ENCODE measurements at places on chromosomes 13 and 19.

DNA sequence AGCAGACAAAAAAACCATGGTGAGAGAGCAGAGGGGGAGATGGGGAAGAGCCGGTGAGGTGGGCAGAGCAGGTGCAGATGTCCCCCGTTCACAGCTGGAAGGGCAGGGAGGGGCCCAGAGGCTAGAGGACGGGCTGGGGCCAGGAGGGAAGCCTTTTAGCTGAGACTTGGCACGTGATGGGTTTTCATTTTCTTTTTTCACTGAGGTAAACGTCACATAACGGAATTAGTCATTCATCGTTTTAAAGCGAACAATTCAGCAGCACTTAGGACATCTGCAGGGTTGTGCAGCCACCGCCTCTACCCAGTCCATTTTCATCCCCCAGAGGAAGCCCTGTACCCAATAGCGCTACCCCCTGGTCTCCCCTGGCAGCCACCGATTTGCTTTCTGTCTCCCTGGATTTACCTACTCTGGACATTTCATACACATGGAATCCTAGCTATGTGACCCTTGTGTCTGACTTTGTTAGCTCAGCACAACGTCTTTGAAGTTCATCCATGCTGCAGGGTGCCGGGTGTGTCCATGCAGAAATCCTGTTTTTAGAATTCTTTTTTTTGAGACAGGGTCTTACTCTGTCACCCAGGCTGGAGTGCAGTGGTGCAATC lies 16.0 kb upstream of the EMC10 start:
- DNase-seq, result peak; percentile 73

DNA sequence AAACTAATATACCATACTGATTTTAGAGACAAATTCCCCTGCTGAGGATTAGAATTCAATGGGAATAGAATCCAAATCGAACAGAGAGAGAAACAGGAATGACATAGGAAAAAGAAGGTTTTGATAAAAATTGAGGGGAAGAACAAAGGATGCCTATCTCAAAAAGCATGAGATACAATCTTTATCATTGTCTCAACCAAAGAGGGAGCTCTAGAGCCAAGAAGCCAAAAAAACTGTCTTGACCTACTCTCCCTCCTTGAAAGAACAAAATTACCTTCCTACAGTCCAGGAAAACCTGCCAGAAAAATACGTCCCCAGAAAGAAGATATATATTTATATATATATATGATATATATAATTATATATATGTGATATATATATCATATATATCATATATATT lies 39.2 kb upstream of the MIR17HG start:
- no peak for DNase-seq

GRCh38 chr13:46181840-46182490 lies at the start of gene LCP1:
TSS of gene LCP1 (minus strand) at chr13:46182177. CDS start at chr13:46159662, 22,515 bp downstream.
- no peak for DNase-seq

DNA sequence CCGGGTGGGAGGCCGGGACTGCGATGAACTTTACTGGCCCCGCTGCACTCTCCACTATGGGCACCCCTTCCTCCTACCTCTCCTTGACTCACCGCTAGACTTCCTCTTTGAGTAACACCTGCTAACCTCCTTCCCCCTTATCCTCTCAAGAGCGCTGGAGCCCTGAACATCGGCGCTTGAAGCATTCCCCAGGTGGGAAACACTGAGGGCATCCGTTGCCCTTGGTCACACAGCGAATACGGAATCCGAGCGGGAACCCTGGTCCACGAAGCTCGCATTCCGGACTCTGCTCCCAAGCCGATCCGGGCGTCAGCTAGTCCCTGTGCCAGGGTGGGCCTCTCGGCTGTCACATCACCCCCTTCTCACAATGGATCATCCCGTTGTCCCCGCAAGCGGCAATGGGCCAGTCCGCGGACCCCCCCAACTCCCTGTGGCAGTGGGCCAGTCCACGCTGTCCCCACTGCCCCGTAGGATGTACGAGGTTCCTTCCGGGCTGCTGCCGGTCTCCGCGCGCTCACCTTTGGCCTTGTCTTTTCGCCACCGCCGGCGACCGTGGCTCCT lies 4.2 kb downstream of the LIPE start:
- DNase-seq, result no peak

GRCh38 chr13:70812481-70812880 lies 704.2 kb upstream of the KLHL1 start:
- DNase-seq, result no peak

GRCh38 chr13:43291287-43292060 lies 268.1 kb downstream of the DNAJC15 start:
- no peak for DNase-seq

- DNase-seq, result no peak
Measured at GRCh38 chr13:89846926-89847585, 1500.4 kb upstream of the MIR17HG start.

GRCh38 chr13:84366506-84366905 lies 484.2 kb upstream of the SLITRK1 start:
- DNase-seq, result peak; percentile 11

DNA sequence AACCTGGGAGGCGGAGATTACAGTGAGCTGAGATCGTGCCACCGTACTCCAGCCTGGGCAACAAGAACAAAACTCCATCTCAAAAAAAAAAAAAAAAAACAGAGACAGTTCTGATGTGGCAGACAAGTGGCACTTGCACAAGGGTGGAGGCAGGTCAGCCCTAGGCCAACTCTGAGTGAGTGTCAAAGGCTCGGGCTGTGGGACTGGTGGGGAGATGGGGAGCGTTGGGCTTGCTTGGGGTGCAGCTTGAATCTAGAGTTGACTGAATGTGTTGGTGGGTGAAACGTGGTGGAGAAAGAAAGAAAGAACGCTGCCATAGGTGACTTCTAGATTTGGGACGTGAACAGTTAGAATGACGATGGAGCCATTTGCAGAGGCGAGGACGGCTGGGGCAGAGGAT lies 121.3 kb upstream of the SPACA7 start:
- no peak for DNase-seq

DNA sequence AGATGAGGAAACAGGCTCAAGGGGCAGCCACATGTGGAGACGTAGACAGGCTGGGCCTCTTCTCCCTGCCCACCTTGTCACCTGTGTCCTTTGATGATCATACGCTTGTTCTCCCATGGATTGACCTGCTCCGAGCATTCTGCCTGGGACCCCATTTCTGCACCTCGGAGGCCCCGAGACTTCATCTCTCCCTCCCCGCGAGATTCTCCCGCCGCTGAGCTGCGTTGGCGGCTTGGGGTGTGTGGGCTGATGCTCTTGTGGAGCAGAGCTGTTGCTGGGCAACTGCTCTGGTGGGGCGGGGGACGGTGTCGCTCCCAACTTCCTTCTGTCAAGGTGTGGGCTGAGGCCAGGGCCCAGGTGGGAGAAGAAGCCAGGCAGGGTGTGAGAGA lies 22.1 kb downstream of the MAST3 start:
- no peak for DNase-seq

- peak; percentile 72 for DNase-seq
Measured at GRCh38 chr19:41785653-41786052, 10.7 kb upstream of the CEACAM3 start.

DNA sequence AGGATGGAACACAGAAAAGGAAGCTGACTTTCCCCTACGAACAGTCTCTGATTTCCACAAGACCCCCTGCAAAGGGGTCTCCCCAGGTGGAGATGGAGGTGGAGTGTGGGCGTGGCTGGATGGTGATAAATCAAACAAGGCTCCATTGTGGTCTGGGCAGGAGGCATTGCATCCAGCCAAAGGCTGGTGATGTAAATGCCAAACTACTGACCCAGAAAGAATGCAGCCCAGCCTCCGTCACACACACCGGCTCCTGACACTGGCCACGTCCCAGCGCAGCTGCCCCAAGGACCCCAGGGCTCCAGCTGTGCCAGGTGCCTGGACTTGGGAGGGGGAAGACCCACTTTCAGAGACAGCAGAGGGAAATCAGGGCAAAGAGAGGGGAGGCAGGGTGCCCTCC lies 6.3 kb downstream of the SLC7A1 start:
- DNase-seq, result peak; percentile 40

DNA sequence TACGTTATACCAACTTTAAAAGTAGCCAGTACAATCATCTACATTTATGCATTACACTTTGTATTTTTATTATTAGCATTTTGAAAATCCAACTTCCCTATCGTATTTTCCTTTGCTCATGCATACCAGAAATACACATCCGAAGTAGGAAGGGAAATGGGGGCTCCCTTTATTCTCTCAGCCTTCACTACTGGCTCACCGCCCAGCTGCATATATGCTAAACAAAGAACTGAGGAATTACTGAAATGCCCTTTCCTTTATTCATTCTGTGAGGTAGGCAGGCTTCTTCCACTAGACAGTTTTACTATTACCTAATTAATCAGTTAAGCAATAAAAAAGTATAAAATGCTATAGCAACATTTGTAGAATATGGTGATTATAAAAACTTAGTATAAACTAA lies 291.6 kb downstream of the KLF12 start:
- no peak for DNase-seq

DNA sequence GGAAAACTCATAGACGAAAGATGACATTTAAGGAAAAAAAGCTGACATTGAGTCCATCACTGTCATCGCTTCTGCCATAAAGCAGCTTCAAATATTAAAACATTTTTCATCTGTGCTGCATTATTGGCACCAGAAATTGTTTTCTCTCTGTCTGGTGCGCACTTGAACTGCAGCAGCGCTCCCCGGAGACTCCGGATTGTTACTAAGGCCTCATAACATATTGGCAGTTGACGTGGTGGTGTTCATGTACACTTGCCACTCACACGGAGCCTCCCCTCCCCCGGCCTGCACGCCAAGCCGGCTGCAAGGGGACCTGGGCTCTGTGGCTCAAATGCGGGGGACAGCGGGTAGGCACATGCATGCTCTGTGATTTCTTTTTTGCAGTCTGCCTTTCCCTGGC lies 203.2 kb downstream of the TSHZ3 start:
- DNase-seq, result no peak

DNA sequence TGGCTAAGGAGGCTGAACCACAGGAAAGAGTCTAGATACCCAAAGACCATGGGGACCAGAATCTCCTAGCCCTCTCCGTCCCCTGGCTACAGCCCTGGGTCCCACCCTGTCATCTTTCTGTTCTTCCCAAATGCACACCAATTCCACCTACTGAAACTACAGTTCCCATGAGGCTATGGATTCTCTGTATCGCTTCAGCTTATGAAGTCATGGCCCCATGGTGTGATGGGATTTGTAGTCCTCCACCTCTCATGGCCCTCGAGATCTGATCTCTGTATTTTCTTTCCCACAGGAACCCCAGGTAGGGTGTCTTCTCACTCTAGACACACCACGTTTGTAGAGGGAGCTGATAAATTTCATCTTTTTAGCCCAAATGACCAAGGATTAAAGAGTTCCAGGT lies 11.8 kb downstream of the PTPRH start:
- no peak for DNase-seq

DNA sequence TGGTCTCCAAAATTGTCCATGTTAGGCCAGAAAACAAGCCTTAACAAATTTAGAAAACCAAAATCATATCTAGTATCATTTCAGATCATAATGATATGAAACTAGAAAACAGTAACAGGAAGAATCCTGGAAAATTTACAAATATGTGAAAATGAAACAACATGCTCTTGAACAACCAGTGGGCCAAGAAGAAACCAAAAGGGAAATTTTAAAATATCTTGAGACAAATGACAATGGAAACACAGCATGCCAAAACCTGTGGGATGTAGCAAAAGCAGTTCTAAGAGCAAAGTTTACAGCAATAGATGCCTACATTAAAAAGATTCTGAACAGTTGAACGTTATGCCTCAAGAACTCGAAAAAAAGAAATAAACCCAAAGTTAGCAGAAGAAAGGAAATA lies 32.6 kb downstream of the VWA8 start:
- no peak for DNase-seq

DNA sequence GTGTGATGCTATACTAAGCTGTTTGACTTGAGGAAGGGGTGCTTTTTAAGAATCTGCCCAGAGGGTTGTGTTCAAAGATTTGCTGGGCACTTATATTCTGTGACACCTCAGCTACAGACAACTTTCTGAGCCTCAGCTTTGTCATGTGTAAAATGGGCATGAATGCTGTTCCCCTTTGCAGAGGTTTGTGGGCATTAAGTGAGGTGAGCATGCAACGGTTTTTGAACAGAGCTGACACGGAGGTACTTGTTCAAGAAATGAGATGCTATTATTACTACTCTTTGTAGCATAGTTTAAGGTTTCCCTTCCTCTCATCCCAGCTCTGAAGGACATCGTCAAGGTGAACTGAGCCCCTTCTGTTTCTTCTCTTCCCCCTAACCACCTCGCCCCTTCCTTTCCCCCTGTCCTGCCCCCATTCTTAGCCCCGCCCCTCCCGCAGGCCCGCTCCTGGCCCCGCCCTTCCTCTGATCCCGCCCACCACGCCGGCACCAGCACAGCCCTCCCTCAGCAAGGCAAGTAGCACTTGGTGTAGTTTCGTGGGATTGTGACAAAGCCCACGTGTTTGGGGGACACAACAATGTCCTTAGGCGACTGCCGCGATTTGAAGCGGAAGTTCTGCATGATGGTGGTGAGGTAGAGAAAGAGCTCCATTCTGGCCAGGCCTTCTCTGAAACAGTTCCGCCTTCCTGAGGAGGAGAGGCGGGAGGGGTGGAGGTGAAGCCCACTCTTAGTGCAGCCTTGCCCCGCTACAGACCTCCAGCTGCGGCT lies 26.1 kb upstream of the CYP2A7 start:
- DNase-seq, result no peak

DNA sequence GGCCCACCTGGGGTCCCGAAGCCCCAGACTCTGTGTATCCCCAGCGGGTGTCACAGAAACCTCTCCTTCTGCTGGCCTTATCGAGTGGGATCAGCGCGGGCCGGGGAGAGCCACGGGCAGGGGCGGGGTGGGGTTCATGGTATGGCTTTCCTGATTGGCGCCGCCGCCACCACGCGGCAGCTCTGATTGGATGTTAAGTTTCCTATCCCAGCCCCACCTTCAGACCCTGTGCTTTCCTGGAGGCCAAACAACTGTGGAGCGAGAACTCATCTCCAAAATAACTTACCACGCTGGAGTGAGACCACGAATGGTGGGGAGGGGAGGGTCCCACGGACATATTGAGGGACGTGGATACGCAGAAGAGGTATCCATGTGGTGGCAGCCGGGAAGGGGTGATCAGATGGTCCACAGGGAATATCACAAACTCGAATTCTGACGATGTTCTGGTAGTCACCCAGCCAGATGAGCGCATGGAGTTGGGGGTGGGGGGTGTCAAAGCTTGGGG lies 1.0 kb upstream of the ICAM5 start:
- peak; percentile 77 for DNase-seq

DNA sequence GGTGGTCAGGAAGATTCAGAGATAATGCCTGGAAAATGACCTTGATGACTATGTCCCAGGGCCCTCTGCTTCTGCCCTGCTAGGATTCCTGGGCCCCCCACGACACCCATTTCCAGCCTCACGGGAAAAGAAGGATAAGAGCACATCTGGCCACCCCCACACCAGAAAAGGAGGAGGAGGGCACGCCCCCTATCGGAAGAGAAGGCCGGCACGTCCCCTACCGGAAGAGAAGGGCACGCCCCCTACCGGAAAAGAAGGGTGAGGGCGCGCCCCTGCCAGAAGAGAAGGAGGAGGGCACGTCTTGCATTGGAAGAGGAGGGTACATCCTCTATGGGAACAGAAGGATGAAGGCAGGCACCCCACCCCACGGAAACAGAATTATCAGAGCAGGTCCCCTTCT lies 84.3 kb downstream of the IER2 start:
- DNase-seq, result peak; percentile 71

All from AG08396 (cell line).